ENCODE measurements at places on chromosomes 3 and 15.
A peak's percentile ranks its signal among the peaks of the same experiment; 100 is the strongest.

DNA sequence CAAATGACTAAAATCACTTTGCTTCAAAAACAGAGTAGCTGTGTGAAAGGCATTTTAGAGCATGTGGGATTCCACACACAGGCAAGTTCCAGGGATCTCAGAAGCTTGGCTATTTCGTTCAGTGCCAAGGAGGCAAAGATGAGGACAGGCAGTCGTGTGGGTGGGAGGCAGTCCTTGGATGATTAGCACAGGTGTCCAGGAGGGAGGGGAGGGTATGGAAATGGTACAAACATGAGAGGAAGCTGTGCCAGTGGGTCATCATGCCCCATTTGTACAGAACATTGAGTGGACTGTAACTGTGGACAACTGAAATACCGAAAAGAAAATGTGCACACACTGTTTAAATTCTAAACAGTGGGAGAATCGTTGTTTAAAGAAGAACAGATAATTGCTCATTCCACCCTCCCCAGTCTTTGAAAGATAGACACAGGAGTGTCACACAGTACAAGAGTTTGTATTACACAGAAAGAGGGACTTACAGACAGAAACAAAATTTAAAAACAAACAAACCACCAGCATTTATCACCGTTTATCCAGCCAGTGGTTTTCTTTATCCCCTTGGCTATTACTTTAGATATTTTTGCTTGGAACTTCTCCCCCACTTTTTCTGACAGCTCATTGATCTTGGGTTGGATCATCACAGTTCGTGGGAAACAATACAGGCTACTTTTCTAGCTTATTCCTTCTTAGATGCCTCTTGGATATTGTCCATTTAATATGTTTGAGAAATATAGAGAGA is 122.9 kb downstream of the GREM1 start:
- no peak for DNase-seq

DNA sequence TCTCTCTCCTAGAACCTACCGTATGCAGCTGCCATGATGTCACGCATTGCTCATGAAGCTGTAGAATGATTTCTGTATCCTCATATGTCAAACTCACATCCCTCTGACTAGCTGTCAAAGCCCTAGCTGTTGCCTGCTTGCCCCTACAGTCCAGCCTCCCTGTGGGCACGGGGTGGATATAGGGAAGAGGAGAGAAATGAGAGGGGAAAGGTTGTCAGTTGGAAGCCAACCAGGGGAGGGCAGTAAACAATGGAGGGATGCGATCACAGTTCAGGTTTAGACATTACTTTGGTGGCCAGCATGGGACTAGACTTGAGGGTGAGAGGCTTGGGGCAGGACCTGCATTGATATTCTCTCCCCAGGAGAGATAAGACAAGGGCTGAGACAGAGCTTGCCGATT is 1.7 kb upstream of the HDGFL3 start:
- DNase-seq: no peak

DNA sequence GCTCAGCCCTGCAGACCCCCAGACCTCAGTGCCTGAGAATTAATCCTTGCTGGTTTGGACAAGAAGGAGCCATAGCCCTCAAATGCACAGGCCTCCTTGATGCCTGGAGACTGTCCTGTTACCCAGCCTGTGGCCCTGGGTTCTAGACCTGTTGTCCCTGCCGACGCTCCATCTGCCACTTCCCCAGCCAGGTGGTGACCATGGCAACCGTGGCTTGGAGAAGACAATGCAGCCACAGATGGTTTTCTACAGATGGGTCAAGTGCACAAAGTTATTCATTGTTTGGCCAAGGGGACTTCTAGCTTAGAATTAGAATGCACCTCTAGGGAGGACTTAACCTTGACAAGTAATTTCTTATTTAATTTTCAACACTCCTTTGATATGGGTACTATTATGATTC is 297.1 kb downstream of the UACA start:
- DNase-seq: no peak

GRCh38 chr15:31453558-31454318 is 127.1 kb downstream of the KLF13 start:
- peak; percentile 23 for DNase-seq
